Endothelial cell of umbilical vein (primary cell): ENCODE measurements at places on chromosomes 16 and 17.
A peak's percentile ranks its signal among the peaks of the same experiment; 100 is the strongest.

- peaks cover 23% of the 10 kb centered on the region for H3K4me1 ChIP-seq
- DNase-seq: no peak
- H3K27ac ChIP-seq: no peak overlapping the region
- H3K36me3 ChIP-seq: no peaks in the 10 kb centered on the region
- H3K4me3 ChIP-seq: no peak overlapping the region
- H3K27me3 ChIP-seq: peaks cover 6% of the 10 kb centered on the region
These were observed 5.3 kb downstream of the CYGB start for GRCh38 chr17:76532072-76532651.

- peaks cover 31% of the 10 kb centered on the region for H3K4me1 ChIP-seq
- H3K27me3 ChIP-seq: no peaks in the 10 kb centered on the region
- DNase-seq: no peak
- no peak overlapping the region for H3K27ac ChIP-seq
- peaks cover 55% of the 10 kb centered on the region for H3K36me3 ChIP-seq
These were observed 28.3 kb downstream of the TRPV2 start for GRCh38 chr17:16443511-16444257.

GRCh38 chr16:84973236-84973635 lies 38.1 kb downstream of the ZDHHC7 start:
- peaks cover 10% of the 10 kb centered on the region for H3K36me3 ChIP-seq
- no peak for DNase-seq
- H3K27me3 ChIP-seq: no peaks in the 10 kb centered on the region
- no peak overlapping the region for H3K27ac ChIP-seq
- H3K4me1 ChIP-seq: peaks cover 16% of the 10 kb centered on the region

- peak; percentile 80 for DNase-seq
- peaks cover 8% of the 10 kb centered on the region for H3K4me1 ChIP-seq
- no peaks in the 10 kb centered on the region for H3K27me3 ChIP-seq
- no peaks in the 10 kb centered on the region for H3K36me3 ChIP-seq
- no peak overlapping the region for H3K27ac ChIP-seq
These were observed 4.8 kb upstream of the ARL4D start for GRCh38 chr17:43393944-43394482.
